Head of caudate nucleus (tissue), 42 donors: ENCODE measurements at places on chromosomes 6 and 20.

DNA sequence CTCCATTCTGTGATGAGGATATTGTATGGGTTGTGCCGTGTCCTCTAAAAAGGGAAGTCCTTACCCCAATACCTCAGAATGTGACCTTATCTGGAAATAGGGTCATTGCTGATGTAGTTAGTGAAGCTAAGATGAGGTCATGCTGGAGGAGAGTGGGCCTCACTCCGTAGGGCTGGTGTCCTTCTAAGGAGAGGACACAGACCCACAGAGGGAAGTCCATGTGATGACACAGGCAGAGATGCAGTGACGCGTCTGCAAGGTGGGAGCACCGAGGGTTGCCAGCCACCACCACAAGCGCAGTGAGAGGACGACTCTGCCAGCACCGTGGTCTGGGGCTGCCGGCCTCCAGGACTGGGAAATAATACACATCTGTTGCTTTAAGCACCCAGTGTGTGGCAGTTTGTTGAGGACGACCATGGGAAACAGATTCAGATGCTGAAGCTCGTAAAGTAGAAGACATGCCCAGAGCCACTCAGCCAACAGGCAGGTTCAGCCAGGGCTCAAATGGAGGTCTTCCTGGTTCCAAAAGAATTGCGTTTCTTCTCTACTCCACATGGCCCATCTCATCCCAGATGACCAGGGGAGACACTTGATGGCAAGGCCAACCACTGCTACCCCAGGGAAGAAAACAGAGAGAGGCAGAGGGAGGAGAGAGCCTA is 59.2 kb upstream of the DUSP22 start:
- DNase-seq = no peak

GRCh38 chr6:139855671-139856311 is 481.3 kb upstream of the CITED2 start:
- no peak for DNase-seq

GRCh38 chr6:27791182-27791943 is 120.8 kb downstream of the OR2B2 start:
- DNase-seq = no peak

- no peak for DNase-seq
Observed at GRCh38 chr6:118501765-118502164, 46.3 kb upstream of the PLN start.
